8988T (cell line): ENCODE measurements at places on chromosomes 12 and 14.

DNA sequence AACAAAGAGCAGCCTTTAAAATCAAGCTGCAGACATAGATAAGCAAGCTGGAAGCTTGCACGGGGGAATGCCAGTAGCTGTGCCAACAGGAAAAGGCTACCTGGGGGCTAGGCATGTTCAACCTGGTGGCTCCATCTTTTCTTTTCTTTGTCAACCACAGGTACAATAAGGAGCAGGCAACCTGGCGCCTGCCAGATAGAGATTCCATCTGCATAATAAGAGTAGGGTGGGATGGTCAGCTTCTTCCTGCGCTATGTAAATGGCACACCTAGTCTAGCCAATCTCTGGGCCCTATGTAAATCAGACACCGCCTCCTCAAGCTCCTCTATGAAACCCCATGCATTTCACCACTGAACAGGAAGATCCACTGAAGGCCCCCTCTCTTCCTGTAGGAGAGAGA is 87.4 kb upstream of the PKP2 start:
- DNase-seq: no peak

- no peak for DNase-seq
Measured at GRCh38 chr12:27464220-27464554, 17.7 kb downstream of the SMCO2 start.

- DNase-seq: no peak
Measured at GRCh38 chr12:68521848-68522502, 88.7 kb upstream of the RAP1B start.

GRCh38 chr14:68628605-68629310 is 164.1 kb downstream of the ZFP36L1 start:
- no peak for DNase-seq

- DNase-seq: peak; percentile 46
Measured at GRCh38 chr14:95679998-95680735, 6.1 kb upstream of the TCL1B start.

GRCh38 chr14:66708267-66708666 is 200.3 kb downstream of the GPHN start:
- no peak for DNase-seq

DNA sequence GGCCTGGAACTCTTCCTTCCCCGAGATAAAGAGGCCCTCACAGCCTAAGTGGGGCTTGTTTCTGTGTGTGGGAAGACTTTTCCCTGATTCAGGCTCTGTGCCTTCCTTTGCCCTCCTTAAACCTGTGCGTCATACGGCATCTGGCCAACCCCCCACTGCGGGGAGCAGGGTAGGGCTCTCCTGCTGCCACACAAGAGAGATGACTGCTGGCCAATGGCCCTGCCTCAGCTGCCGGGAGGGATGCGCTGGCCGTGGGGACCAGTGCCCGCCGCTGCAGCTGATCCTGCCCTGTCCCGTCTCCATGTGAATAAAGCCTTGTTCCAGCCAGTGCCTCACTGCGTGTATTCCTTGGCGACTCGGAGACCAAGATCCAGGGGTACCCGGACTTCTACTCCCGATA is 42.5 kb upstream of the BEGAIN start:
- no peak for DNase-seq

GRCh38 chr12:68451261-68452077 is 119.3 kb upstream of the MDM1 start:
- no peak for DNase-seq

- no peak for DNase-seq
Measured at GRCh38 chr12:104182621-104183378, 32.8 kb upstream of the TXNRD1 start.

- no peak for DNase-seq
Measured at GRCh38 chr12:29455087-29455486, 42.4 kb downstream of the OVCH1 start.

- DNase-seq: no peak
Measured at GRCh38 chr12:89709995-89710872, 1.6 kb upstream of the ATP2B1 start.

DNA sequence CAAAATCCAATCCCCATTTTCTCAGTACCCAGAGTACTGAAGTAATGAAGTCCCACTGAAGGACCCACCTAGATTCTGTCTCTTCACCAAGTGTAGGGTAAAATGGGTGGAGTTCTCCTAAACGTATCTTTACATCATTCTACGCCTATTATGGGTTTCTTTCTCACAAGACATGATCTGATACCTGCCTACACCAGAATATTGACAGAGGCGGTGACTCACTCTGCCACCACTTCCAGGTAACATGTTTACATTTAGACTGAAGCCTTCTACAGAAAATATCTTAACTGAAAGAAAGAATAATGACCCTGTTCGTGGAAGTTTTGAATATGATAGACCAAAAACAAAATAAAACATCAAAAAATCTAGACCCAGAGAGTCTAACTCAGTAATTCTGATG is 89.8 kb downstream of the BTG1 start:
- no peak for DNase-seq

GRCh38 chr14:100728962-100729361 is 2.3 kb downstream of the DLK1 start:
- no peak for DNase-seq

GRCh38 chr12:46369474-46370379 is 2.8 kb downstream of the SLC38A2 start:
- no peak for DNase-seq

DNA sequence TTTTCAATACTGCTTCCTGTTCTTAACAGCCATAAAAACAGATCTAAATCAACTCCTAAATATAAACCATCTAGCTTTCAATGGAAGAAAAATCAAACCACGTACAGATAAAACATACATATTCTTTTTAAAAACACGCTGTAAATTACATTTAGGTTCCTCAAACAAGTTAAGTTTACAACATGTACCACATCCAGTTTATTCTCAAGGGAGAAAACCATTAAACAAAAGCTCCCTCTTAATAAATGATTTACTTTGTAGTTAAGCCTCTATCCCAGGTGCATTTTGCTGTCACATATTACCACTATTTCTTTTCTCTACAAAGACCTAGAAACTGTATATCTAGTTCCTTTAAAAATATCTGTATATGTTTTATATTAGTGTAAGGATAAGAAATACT is 3.1 kb downstream of the NUMB start:
- DNase-seq: no peak

GRCh38 chr12:52971679-52972329 is 22.9 kb downstream of the KRT18 start:
- no peak for DNase-seq

- DNase-seq: no peak
Measured at GRCh38 chr12:8780389-8780788, 42.0 kb upstream of the A2ML1 start.

GRCh38 chr12:61919686-61920085 is 340.5 kb upstream of the USP15 start:
- DNase-seq: no peak

DNA sequence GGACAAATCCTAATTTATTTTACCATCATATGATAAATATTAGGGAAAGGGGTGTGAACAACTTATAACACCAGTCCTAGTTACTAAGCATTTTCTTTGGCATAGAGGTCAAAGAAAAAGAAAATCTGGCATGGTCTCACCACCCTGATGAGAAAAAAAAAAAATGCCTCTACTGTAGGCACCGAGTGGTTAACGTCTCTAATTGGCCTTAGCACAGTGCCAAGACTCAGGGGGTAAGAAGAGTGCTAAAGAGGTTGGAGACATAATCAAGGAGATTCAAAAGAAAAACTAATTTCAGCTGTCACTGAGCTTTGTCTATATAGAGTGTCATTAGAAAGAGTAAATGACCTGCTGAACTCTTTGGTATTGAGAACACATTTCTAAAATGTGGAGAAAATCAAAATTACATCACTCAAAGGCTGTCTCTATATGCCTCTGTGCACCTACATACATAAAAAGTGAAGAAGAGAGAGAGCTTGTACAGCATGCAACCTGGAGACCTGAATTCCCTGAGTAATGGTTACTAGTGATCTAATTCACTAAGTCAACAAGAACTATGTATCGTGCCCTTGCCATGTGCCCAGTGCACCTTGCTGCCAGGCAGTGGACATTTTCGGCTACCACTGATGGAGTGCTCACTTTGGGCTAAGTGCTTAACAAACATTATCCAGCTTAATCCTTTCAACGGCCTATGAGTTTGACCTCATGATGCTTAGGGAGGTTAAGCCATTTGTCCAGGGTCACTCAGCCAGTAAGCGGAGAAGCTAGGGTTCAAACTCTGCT is 113.8 kb upstream of the G2E3 start:
- DNase-seq: no peak

DNA sequence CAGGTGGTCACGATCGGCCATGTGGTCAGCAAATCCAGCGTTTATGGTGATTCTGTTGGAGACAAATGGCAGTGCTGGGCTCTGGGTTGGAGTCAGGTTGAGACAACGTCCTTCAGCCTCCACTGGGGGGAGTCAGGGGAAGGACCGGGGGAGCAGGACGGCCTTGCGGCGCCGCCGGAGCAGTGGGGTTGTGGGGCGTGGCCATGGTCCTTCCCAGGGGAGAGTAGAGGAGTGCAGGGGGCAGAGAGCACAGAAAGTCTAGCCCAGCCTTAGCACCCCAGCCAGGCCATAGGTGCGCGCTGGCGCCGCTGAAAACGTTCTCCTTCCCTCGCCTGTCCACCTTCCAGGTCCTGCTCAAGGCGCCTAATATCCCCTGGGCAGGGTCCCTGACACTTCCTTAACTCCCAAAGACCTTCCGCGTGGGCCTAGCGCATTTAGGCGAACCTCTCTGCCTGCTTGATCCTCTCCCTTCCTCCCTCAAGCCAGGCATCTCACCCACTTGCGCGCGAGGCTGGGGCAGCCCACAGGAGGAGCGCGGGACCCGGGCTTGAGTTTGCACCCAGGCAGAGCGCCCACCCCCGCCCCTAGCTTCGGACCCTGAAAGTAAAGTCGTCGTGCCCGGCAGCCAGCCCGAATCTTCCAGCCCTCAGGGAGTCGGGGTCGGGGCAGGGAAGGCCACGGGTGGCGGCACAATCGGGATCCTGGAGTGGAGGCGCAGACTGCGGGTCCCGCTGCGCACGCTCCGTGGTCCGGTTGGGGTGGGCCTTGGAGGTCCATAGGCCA is 3.1 kb upstream of the KIF26A start:
- DNase-seq: peak; percentile 100

DNA sequence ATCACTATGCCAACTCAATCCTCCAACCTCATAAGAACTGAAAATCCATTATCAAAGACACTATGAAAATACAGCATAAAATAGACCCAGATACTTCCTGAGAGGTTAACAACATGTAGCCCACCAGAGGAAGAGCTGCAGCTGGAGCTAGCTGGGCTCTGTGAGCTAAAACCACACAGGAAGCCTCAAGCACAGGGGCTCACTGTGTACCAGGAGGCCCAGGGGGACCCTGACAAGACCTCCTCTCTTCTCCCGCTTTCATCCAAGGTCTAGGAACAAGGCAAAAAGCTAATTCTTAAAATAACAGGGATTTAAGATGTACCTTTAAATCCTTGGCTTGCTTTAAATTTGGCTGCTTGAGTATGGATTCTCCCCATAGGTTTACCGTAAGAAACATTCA is 53.6 kb downstream of the EIF2S3B start:
- DNase-seq: no peak

- peak; percentile 51 for DNase-seq
Measured at GRCh38 chr14:74882103-74882920, 596 bp downstream of the DLST start.

GRCh38 chr12:65540140-65540539 is 261.7 kb downstream of the MSRB3 start:
- DNase-seq: no peak

DNA sequence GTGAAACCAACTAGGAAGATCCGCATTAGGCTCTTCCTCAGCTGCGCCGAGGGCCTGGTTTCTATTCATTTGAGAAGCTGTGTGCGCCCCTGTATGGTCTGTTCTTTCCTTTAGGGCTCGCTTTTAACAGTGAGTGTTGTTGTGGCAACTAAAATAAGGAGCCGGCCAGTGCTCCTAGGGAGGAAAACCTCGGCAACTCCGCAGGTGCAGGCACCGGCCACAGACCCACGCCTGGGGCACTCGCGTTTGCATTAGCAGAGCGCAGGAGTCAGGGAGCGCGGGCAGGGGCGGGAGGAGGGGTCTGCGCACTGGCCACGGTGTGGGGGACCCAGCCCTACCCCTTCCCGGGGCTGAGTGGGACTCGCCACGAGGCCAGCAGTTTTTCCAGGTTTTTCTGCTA is 50.5 kb downstream of the STX2 start:
- DNase-seq: no peak

- DNase-seq: no peak
Measured at GRCh38 chr12:66587912-66588311, 91.0 kb downstream of the GRIP1 start.

DNA sequence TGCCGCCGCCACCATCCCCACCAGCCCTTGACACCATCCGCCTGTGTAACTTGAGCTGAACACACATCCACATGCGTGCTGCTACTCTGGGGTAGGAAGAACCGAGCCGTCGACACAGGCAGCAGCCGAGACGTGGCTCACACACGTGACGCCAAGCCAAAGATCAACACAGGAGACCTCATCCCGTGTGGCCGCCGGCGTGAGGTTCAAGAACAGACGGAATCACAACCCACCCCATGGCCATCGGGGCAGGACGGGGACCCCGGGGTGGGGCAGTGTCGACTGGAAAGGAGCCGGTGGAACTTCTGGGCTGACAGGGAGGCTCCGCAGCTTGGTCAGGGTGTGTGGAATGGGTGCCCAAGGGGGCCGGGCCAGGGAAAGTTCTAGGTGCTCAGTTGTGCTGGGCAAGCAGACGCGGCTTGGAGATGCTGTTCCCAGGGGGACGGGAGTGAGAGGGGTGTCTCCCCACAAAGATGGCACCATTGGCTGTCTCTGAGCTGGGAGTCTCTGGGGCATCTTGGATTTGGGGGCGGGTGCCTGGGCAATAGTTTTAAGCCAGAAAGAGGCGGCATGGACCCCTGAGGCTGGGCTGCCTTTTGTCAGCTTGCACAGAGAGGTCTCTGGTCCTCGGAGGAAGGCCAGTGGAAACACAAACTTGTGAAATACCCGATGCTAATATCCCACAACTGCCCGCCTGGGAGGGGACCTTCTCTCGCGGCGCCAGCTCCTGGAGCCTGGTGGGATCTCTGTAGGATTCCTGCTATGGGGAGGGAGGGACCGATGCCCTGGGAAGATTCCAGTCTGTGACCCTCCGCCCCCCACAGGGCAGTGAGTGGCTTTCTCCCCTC is 41.8 kb downstream of the GALNT9 start:
- no peak for DNase-seq

GRCh38 chr14:51855234-51855633 is 5.2 kb upstream of the GNG2 start:
- no peak for DNase-seq

DNA sequence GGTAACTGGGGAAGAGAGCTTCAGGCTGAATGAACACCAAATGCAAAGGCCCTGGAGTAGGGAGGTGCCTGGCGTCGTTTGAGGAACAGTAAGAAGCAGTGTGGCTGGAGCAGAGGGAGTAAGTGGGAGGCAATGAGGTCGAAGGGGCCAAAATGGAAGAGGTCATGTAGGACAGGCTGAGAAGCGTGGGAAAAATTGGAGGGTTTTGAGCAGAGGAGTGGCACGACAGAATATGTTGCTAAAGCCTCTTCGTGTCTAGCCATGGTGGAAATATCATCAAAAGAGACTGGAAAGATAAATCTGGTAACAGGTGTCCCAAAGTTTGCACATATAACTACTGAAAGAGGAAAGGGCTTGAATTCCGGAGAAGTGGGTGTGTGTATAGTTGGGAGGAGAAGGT is 1.9 kb downstream of the TRIM9 start:
- DNase-seq: no peak
